Cortex of kidney (tissue), 1 donor: ENCODE measurements at places on chromosomes 13 and 19.

- DNase-seq, result no peak
Observed at GRCh38 chr19:7748756-7749155, 1.4 kb upstream of the CD209 start.

DNA sequence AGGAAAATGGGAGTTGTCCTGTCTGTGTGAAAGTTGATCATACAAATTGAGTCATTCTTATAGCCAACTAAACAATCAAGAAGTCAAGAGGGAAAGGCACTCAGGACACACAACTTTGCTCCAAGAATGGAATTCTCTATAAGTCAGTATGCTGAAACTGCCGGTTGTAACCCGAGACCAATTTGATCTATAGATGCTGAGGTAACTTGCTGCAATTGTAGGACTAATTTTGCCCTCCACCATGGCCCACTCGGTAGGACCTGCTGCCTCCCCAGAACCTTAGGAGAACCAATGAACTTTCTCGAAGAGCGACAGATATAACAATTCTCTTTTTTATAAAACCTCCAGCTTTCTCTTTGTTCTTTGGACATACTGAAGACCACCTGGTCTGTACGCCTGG lies 157.0 kb downstream of the RNF17 start:
- no peak for DNase-seq

DNA sequence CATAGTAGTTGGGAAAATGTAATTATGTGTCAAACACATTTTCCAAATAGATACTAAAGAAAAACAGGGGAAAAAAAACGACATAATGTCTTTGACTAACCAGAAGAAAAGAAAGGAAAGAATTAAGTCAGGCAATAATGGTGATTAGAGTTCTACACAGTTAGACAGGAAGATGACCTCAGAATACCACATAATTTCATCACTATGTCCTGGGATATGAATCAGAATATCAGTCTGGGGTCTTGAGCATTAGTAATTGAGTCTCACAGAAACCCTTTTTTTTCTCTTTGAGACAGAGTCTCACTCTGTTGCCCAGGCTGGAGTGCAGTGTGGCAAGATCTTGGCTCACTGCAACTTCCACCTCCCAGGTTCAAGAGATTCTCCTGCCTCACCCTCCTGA lies 503.4 kb downstream of the SLITRK1 start:
- DNase-seq, result no peak

DNA sequence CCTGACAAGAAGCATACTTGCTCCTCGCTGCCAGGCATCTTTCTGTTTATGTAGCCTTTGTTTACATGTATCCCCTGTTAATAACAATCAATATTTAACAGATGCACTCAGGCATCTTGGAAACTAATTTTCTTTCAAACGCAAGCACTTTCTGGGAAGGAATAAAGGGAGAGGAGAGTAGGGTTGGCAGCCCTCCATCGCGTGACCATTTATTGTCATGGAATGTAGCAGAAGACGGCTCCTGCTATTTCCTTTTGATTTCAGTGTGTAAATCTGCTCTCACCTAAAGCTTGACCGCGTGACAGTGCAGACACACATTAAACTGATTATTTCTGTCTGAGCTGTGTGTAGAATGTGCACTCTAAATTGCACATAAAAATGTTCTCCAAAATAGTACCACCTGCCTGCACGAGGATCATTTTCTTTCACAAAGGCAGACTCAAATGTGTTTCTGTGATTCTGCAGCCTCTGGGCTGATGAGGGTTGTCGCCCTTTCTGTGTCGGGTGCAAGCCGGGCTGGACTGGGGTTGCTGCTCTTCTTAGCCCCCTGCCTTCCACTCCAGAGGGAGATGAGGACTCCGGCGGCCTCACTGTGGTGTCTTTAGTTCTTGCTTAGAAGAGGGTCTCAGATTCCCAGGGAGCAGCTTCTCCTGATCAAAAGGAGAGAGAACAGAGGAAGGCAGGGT lies 223.5 kb upstream of the MAB21L1 start:
- DNase-seq, result no peak

GRCh38 chr13:103803349-103803748 lies 737.1 kb upstream of the SLC10A2 start:
- no peak for DNase-seq

DNA sequence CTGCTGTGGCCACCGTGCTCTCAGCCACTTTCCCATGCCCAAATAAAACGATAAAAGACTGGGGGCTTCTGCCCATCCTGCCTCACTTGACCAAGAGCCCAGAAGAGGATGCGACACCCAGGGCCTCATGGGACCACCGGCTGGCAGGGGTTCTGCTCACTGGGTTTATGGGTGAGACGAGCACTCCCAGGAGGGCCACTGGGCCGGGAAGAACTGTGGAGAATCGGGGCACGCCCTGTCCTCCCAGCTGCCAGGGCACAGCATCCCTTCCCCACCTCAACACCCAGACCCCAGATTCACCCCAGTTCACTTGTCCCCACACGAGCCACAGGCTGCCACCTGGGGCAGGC lies 4.7 kb upstream of the F10 start:
- DNase-seq, result no peak

- no peak for DNase-seq
Observed at GRCh38 chr13:27428160-27428559, 3.7 kb downstream of the GTF3A start.

DNA sequence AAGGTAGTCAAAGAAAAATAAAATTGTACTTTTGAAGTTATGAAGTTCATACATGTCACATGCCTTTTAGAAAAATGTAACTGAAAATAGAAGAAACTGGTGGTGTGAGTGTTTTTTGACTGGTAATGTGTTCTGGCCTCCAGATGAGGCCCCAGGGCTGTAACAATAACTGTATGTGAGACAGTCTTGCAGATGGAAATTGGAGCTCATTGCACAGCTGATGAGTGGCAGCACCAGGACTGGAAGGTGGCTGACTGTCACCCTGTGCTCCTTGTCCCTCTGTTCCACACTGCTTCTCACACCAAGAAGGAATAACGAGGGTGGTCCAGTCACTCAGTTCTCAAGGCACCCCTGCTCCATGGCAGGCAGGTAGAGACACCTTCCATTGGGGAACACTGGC lies 215.6 kb downstream of the SLC7A1 start:
- DNase-seq, result no peak

GRCh38 chr13:66992183-66992582 lies 238.0 kb downstream of the PCDH9 start:
- DNase-seq, result no peak

DNA sequence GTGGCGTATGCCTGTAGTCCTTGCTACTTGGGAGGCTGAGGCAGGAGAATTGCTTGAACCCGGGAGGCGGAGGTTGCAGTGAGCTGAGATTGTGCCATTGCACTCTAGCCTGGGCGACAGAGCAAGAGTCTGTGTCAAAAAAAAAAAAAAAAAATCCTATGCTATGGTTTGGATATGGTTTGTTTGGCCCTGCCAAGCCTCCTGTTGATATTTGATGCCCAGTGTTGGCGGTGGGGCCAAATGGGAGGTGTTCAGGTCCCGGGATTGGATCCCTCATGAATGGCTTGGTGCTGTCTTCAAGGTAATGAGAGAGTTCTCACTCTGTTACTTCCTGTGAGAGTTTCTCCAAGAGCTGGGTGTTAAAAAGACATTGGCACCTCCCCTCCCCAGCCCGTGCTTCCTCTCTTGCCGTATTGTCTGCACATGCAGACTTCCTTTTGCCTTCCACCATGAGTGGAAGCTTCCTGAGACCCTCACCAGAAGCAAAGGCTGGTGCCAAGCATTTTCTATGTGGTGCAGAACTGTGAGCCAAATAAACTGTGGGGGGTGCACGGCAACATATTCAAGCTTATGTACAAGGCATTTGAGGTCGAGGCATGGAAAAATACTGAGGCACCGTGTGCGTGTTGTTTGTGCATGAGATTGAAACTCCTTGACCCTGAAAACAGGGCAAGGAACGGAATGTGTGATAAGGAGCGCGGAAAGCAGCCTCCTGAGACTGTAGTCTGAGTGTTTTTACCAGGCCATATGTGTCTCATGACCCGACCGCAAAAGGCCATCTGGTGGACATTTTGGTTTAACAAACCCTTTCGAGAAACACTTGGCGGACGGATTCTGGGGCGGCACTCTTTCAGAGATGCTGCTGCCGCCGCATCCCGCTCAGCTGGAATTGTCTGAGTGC lies 7.3 kb downstream of the SIGLEC9 start:
- DNase-seq, result no peak

DNA sequence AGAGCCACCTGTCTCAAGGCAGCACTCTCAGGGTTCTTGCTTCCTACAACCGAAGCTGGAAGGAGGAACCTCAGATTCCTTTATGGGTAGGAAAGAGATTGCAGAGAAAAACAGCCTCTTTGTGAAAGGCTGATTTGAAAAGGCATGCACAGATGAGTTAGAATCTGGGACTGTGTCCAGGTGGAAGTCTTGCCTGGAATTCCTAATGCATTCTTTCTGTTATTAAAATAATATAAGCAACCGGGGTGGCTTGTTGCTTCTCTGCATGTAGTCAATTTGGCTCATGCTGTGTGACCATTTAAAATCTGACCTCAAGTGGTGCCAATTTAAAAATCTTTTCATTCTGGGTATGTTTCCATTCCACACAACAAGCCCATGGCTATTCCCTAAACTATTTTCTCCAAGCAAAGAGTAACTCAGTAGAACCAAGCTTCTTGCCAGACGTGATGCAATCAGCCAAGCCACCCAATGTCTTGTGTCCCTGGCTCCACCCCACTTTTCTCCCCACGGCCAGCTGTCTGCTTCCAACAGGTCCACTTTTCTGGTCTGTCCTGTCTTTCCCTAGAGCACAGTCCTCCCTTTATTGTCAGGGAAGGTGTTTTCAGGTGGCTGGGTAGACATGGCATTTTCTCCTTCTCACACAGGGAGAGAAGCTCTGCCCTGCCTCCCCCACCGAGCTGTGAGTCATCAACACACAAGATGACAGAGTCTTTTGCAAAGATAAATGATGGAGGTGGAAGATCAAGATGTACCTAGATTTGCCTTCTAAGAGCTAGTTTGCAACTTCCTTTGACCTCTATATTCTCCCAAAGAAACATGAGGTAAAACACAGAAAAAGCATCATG lies 394.3 kb downstream of the FOXO1 start:
- no peak for DNase-seq

DNA sequence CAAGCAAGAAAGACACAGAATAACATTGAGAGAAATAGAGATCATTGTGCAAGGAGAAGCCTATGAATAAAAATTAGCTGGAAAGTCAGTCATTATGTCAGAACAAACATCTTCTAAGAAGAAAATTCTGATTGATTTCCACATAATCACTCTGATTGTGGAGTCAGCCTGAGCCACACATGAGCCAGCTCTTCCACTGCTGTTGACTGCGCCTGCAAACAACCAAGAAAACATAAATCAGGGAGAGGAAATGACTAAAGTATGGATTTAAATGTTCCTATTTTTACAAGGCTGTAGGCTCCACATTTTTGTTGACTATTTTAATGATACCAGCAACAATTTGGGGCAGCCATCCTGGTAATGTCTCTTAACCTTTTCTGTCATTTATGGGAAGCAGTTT lies 962.3 kb downstream of the EFNB2 start:
- no peak for DNase-seq

- no peak for DNase-seq
Observed at GRCh38 chr13:79782541-79783205, 301.7 kb downstream of the NDFIP2 start.

DNA sequence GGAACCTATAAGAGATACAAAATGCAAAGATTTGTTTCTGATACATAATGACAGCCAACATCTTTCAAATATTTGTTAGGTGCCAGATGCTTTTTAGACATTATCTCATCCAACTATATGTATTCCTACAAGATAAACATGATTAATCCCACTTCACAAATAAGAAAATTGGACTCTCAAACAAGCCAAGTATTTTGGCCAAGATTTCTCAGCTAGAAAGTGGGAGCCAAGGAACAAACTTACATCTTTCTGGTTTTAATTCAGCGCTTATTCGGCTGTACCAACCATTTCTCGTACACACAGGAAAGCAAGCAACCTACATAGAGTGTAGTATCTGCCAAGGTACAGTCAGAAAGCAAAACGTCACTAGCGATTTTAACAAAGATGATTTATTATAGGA lies 85.7 kb upstream of the SERP2 start:
- no peak for DNase-seq

- no peak for DNase-seq
Observed at GRCh38 chr13:46855166-46855565, 41.7 kb downstream of the HTR2A start.

GRCh38 chr13:78160793-78161192 lies 242.2 kb upstream of the EDNRB start:
- no peak for DNase-seq
